ENCODE measurements at places on chromosomes 3 and 15. TPM values are rescaled to one million over a fixed set of nuclear protein-coding genes. Genes with fewer than 3 reads are reported as not detected.

Gene IP6K2
- total RNA-seq, result 56.3 TPM

Gene HTR3E
- total RNA-seq, result not detected

DNA sequence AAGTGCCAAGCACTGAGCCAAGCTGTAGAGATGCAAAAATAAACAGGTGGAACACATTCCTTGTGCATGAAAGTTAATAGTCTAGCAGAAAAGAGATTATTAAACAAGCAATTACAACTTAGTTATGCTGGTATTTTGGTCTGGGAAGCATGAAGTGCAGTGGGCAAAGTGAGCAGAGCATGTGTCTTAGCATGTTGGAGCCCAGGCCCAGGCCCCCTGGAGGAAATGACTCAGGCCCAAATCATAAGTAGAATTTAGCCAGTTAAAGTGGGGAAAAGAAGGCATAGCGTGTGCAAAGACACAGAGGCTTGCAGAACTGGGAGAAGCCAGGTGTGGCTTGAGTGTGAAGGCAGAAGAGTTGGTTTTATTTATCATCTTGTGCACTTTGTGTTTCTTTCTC, 163.8 kb upstream of the ATP11B start:
- H3K27me3 ChIP-seq, result peaks cover 4% of the 10 kb centered on the region
- no peak for DNase-seq
- H3K27ac ChIP-seq, result no peak overlapping the region
- no peaks in the 10 kb centered on the region for H3K4me1 ChIP-seq

- DNase-seq, result no peak
- H3K4me1 ChIP-seq, result peaks cover 48% of the 10 kb centered on the region
- no peak overlapping the region for H3K27ac ChIP-seq
These were observed 9.2 kb downstream of the EIF3J start for GRCh38 chr15:44545913-44546802.

- H3K27ac ChIP-seq, result no peak overlapping the region
- no peak for DNase-seq
- peaks cover 29% of the 10 kb centered on the region for H3K4me1 ChIP-seq
- no peak overlapping the region for H3K4me3 ChIP-seq
- no peaks in the 10 kb centered on the region for H3K36me3 ChIP-seq
These were observed 45.0 kb upstream of the AKAP13 start for GRCh38 chr15:85335193-85335942.

DNA sequence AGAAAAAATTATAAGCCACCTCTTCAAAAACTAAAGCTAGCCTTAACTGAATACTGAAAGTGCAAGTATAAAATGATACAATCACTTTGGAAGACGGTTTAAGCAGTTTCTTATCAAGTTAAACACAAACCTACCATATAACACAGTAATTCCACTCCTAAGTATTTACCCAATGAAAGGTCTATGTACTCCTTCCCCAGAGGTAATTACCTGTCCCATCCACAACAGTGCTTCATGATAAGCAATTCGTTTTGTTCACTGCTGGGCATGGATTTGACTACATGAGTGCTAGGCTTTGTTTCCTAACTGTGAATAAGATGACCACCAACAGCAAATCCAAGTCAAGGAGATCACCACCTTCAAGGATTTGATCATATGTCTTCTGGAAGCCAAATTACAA, 4.3 kb downstream of the COX5A start:
- H3K36me3 ChIP-seq, result peaks cover 28% of the 10 kb centered on the region
- DNase-seq, result no peak
- H3K27me3 ChIP-seq, result no peaks in the 10 kb centered on the region
- H3K4me1 ChIP-seq, result peaks cover 37% of the 10 kb centered on the region
- no peak overlapping the region for H3K27ac ChIP-seq
- no peak overlapping the region for H3K4me3 ChIP-seq

DNA sequence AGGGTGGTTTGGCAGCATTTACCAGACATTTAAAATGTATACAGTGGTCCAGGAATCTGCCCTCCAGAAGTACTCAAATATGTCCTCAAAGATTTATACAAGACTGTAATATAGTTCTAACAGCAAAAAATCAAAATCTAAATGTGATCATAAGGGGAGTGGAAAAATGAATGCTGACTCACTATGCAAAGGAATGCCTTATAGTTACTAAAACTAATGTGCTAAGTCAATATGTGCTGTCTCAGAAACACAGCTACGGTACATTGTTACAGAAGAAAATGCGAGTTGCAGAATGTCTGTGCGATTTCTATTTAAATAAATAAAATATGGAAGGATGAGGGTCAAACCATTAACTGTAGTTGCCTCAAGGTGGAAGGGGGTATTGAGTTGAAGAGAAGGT, 230.1 kb upstream of the UBE2E1 start:
- H3K27ac ChIP-seq, result no peak overlapping the region
- no peaks in the 10 kb centered on the region for H3K36me3 ChIP-seq
- H3K4me3 ChIP-seq, result no peak overlapping the region
- no peak for DNase-seq

GRCh38 chr15:38509152-38509551, 55.2 kb downstream of the FAM98B start:
- no peak for DNase-seq
- no peaks in the 10 kb centered on the region for H3K27me3 ChIP-seq
- H3K4me1 ChIP-seq, result no peaks in the 10 kb centered on the region
- no peak overlapping the region for H3K4me3 ChIP-seq

DNA sequence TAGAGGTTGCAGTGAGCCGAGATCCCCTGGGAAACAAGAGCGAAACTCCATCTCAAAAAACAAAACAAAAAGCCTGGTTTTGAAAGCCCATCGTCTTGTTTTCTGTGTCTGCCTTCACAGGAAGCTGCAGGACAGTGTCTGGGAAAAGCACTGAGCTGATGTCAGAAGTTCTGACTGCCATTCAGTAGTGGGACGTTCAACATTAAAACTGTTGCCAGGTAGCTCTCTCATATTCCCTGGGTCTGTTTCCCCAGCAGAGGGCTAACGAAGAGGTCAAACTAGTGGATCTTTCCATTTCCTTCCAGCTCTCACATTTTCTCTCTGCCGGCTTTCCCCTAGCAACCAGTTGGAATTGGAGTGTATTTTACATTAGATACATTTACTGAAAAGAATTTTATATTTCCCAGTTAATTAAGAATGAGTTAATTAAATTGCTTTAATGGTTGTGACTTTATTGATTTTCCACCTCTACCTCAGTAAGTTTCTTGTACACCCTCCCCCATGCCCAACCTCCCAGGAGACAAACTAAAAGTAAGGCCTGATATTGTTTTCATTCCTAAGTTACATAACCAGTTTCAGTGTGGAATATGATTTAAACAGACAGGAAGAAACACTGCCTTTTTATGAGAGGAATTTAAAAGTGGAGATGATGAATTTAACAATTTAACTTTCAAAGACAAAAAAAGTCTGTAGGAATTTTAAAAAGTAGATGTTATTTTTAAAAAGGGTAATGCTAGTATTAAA, 29.9 kb downstream of the RCN2 start:
- no peaks in the 10 kb centered on the region for H3K4me1 ChIP-seq
- no peak overlapping the region for H3K27ac ChIP-seq
- no peaks in the 10 kb centered on the region for H3K36me3 ChIP-seq
- H3K27me3 ChIP-seq, result no peaks in the 10 kb centered on the region

DNA sequence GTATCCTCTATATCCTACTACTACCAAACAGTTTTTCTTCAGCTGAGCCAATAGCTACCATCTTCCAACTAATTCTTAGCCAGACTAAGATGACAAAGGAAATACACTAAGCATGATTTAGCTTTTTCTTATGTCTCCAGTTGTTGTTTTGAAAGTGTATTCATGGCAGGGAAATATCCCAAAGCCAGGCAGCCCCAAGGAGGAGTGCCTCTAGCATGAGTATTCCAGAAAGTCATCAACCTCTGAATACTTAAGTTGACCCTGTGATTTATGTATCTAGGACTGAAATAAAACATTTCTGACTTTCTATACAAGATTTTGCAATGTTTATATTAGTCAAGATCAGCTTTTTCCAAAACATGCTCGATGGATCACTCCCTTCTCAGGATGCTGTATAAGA, 449.1 kb downstream of the IL5RA start:
- no peaks in the 10 kb centered on the region for H3K4me1 ChIP-seq
- H3K36me3 ChIP-seq, result no peaks in the 10 kb centered on the region
- H3K4me3 ChIP-seq, result no peak overlapping the region
- no peak overlapping the region for H3K27ac ChIP-seq
- H3K27me3 ChIP-seq, result no peaks in the 10 kb centered on the region
